ENCODE measurements at places on chromosomes 1 and 21.

DNA sequence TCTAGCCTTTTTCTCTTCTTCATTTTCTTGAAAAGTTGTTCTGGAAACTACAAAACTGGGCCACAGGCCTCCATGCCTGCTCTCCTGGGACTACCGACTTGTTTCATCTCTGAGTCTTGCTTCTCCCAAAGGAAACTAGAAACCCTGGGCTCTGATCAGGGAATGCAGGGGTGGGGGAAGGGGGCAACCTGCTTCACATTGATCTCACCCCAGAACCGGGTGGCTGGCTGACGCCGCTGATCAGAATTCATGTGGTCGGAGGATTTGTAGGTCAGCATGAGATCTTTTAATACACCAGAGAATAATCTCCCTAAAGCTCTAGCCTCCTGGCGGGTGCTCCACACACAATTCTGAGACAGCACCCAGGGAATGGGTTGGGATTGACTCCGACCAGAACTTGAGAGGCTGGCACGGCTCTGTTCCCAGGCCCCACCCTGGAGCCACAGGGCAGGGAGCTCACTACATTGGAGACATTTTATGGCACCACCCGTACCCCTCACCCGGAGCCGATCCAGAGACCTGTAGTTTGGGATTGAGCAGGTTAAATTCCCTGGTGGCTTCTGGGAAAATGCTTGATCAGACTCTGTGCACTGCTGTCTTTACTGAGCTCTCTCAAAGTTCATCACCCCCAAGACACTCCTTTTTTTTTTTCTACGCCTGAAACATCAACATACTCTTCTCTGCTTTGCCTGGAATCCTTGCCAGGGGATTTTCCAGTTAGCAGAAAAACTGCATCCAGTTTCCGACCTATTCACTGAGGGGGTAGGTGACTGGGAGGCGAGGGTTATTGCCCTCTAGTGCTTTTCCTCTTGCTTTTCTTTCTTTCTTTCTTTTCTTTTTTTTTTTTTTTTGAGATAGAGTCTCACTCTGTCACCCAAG, 12.2 kb upstream of the ARHGEF10L start:
- DNase-seq = no peak

DNA sequence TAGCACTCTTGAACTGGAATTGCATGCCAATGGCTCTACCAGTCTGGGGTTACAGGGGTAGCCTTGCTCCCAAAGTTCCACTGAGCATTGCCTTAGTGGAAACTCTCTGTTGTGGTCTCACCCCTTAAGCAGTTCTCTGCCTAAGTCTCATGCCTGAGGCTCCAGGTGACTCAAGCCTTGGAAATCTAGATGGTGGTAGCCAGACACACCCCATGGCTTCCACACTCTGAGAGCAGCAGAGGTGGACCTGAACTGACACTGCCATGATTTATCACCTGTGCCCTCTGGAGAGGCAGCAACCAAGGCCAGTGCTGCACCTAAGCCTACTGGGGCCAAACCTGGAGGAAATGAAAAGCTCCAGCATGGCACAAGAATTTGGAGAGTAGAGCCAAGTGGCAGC, 285.7 kb upstream of the PKN2 start:
- DNase-seq = no peak

- no peak for DNase-seq
These were observed 23.6 kb upstream of the GPR157 start for GRCh38 chr1:9152535-9152934.

DNA sequence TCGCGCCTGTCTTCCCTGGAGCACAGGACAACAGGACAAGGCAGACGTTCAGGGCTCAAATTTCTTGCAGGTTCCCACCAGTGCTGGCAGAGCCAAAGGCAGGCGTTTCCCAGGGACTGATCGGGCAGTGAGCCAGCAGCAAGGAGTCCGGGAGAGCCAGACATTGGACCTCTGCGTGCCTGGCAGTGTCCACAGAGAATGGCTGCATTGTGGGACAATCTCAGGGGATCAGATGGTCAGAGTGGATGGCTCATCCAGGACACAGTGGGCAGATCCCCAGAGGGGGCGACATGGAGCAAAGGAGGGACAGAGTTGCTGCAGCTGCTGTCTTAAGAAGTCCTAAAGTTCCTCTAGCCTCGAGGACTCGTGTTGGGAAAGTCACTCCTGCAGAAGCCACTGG, 4.6 kb downstream of the TMEM63A start:
- DNase-seq = no peak

GRCh38 chr1:218613105-218613504, 268.0 kb downstream of the TGFB2 start:
- DNase-seq = no peak

DNA sequence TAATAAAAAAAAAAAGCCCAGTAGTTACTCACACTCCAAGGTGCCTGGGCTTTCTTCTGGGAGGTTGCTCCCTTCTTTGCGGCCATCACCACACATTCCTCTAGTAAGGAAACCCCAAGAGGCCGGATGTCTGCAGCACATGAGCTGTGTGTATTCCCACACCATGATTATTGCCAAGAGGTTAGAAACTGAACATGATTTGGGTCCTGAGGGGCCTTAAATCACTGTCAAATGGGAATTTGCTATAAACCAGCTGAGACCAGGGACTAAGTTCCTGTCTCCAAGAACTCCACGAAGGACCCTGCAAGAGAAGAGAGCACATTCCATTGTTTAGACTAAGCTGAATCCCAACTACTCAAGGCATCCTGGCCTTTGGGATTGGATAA, 85.3 kb upstream of the SSX2IP start:
- no peak for DNase-seq

DNA sequence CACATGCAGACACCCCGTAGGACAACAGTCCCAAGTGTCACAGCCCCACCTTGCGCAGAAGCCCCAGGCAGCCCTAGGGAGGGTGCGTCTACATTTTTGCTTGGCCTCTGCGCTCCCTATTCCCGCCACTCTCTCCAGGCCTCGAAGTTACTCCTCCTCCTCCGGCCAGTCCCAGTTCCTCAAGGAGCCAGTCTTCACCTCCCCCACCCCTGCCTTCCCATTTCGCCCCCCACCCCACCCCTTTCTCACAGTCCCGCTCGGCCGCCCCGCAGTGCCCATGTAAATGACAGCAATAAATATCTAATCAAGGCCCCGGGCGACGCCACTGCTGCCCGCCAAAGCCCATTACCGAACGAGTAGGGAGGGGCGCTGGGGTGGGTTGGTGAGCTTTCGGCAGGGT, 3.2 kb downstream of the DMBX1 start:
- DNase-seq = peak; percentile 36

GRCh38 chr1:231000639-231001038, 21.7 kb downstream of the ARV1 start:
- no peak for DNase-seq
